RKO (cell line): ENCODE measurements at places on chromosomes 7 and 10.
A peak's percentile ranks its signal among the peaks of the same experiment; 100 is the strongest.

DNA sequence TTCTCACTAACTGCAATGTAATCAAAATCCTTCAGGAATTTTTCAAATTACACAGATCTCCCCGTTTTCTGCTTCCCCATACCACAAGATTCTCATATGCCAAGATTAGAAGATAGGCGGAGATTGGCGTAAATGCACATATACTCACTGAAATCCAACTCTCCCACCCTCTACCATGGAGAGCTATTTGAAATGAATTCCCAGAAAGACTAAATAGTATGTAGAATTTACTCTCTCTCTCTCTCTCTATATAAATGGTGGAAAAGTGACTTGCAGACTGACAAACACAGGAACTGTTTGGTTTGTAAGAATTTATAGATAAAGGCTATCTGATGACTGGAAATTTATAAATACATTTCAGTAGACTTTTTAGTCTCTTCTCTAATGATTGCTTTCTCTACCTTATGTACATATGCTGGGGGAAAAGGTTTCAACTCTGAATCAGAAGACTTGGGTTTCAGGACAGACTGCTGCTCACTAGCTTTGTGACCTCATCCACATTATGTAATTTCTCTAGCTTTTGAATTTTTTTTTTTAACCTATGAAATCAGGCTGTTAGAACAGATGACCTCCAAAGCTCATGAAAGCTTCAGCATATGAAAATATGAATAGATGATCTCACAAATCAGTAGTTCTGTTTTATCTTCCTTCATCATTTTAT lies 67.8 kb upstream of the CSTF2T start:
- DNase-seq = no peak

- DNase-seq = peak; percentile 47
These were observed 308.3 kb upstream of the IGFBP3 start for GRCh38 chr7:46229409-46229808.

DNA sequence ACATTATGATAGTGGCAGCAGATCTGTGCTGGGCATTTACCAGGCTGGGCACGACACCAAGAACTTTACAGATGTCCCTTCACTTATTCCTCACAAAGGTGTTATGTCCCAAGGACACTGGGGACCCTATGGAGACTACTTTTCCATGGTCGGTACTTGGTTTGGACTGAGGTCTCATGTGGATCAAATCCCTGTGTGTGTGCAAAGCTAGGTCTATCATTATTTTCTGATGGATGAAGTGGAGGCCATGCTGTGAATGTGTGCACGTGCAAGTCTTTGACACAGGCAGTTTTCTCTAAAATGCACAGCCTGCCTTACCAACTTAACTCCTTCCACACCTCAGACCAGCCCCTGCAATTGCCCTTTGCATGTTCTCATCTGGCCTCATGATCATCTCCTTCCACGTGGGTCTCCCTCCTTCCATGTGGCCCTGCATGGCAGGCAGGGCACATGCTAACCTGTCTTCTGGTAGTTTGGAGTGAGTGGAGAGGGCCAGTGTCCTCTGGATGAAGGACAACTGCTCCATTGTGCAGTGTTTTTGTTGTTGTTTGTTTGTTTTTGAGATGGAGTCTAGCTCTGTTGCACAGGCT lies 16.0 kb upstream of the ZNF273 start:
- DNase-seq = no peak

GRCh38 chr7:100965723-100966541 lies 3.4 kb upstream of the MUC12 start:
- DNase-seq = peak; percentile 89

GRCh38 chr7:69564454-69565417 lies 33.5 kb upstream of the AUTS2 start:
- DNase-seq = no peak

DNA sequence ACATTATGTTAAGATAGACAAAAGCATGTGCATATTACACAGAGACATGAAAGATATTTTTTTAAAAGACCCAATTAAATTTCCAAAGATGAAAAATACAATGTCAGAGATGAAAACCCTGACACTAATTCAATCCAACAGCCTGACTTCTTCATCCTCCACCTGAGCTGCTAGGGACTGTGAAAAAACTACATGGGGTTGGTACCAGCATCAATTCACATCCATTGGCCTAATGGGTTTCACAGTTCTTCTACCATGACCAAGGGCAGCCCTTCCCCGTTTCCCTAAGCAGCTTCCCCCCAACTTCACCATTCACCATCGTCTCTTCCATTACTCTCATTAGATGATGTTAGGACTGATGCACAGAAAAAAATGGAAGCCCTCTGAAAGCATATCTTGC lies 37.4 kb upstream of the CDCA7L start:
- no peak for DNase-seq

DNA sequence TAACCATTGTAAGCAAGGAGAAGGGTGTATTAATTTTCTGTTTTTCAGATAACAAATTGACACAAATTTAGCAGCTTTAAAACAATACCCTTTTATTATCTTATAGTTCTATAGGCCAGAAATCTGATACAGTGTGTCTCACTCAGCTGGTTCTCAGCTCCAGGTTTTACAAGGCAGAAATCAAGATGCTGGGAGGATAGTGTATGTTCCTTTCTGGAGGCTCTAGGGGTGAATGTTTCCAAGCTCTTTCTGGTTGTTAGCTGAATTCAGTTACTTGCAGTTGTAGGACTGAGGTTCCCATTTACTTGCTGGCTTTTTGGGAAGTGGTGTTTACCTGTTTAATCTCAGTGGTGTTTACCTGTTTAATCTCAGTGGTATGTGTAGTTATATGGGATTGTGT lies 125.4 kb downstream of the ADK start:
- no peak for DNase-seq

- DNase-seq = no peak
These were observed 12.2 kb downstream of the KCNMA1 start for GRCh38 chr10:77625379-77625778.

GRCh38 chr7:32896564-32897347 lies 5.2 kb upstream of the KBTBD2 start:
- no peak for DNase-seq

GRCh38 chr7:44748948-44749731 lies 493 bp downstream of the ZMIZ2 start:
- DNase-seq = no peak
